Mesothelial cell of epicardium (in vitro differentiated cells): ENCODE measurements at places on chromosomes 2 and 18.

- DNase-seq = no peak
Observed at GRCh38 chr2:192775459-192776262, 580.9 kb upstream of the TMEFF2 start.

DNA sequence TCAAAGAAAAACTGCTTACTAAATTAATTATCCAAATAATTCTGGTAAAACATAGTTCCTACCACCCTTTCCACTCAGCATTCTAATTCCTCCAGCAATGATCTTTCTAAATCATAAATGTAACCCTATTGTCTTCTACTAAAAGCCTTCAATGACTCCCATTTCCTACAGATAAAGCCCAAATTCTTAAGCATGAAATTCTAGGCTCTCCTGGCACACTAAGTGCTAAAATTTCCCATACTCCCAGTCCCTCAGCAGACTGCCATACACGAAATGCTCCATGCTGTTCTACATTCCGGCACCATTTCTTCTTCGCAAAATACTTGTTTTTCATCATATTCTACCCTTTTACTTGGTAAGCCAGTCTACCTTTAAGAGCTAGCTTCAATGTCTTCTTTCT lies 96.9 kb downstream of the CHN1 start:
- DNase-seq = no peak

DNA sequence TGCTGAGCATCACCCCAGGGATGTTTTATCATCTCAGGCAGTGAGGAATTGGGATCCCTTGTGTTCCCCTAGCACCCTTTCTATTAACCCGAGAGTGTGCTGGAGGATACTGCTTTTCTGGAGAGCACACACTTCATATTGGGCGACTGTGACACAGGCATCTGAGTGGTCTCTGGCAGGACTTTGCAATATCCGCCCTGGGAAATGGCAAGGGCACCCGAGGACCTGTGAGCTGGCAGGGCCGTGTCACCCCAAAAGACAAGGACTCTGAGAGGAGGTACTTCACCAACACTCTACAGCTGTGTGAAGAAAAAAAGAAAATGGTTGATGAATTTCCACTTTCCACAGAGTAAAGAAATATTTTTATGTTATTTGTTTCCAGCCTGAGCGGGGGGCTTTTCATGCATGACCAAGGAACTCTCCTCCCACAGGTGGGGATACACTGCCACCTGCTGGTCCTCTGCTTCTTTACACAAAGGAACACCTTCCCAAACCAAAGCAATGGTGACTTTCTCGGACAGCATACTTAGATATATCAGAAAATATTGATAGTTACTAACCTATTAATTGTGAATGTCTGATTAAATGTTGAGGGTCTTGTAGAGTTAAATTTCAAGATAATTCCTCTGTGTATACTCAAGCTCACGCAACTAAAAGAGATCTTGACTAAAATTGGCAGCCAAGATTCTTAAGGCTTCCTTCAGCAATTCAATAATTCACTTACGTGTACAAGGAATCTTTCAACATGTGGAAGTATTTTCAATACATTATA lies 45.9 kb upstream of the REG3G start:
- peak; percentile 56 for DNase-seq

DNA sequence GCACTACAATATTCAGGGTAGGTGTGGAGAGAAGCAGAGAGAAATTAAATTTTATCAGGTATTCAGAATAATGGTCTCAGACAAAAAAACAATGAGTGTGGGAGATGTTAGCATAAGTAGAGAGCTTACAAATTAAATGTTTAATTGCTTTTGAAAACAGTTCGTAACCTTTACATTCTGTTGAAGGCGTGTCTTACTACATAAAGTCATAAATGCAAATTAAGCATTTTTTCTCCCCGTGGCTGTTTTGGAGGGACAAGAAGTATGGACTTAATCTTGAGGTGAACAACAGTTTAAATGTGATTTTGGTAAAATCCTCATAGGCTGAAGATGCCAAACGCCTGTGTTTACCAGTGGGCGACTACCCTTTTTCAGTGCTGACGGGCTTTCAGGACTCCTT lies 55.8 kb downstream of the OXER1 start:
- DNase-seq = no peak

DNA sequence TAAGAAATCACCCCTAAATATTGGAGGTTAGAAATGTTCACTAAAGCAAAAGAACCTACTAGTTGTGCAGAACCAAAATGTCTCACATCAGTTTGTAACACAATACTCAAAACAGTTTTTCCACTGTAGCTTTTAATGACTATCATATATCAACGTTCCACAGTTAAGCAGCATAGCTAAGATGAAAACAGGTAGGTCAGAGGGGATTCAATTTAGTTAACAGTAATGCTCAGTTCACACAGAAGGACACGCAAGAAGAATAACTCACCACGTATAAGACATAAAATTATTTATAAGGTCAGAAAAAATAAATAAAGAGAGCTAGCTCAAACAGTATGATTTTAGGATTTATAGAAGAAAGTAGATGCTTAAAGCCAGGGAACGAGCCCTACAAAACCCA lies 118.9 kb upstream of the CCDC150 start:
- no peak for DNase-seq

GRCh38 chr2:29218071-29218470 lies 102.9 kb downstream of the CLIP4 start:
- no peak for DNase-seq

- no peak for DNase-seq
Observed at GRCh38 chr2:191929288-191929687, 82.4 kb upstream of the CAVIN2 start.

DNA sequence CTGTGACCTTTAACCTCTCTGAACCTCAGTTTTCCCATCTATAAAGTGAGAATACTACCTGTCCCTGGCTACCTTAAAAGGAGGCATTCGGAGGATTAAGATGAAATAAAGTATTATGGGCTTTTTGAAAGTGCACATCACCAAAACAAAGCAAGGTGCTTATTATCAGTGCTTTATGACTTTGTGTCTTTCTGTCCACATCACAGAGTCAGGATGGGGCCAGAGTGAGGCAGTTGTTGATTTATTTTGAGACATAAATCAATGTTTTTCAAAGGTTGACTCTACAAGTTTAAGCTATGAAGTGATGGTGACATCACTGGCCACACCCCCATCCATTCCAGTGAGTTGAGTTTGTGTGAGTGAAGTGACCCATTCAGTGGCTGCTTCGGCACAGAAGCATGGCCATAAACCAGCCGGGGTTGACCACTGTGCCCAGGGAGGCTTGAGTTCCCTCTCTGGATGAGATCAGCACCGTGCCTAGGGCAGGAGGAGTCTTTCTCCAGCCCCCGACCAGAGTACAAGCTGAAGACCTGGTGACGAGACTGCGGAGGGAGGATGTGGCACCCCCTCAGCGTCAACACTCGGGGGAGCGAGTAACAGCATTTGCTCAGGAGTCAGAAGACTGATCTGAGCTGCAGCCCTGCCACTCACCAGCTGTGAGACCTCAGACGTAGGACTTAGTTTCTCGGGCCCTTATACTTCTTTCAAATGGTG lies 89.0 kb upstream of the PPP1CB start:
- no peak for DNase-seq

DNA sequence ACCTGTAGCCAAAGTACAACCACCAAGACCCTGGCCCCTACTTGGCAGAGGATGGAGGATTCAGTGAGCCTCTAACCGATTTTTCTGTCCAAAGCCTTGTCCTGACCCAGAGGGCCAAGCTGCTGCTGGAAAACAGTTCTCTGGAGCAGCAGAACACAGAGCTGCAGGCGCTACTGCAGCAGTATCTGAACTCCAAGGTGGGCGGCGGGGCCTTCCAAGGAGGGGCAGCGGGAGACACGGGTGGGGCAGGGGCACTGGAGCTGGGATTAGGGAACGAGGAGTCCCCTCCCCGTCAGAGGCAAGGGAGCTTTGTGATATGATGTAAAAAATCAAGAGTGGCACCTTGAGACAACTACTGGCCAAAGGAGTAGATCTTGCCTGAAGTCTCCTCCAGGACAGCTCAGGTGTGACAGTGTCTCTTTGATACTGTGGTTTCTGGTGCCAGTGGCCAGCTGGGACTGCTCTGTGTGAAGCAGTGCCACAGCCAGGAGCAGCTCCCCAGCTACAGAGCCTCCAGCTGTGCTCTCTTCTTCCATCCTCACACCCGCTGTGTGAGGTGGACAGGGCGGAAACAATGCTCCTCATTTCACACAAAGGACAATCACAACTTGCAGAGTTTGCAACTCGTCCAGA lies 22.8 kb downstream of the OTOF start:
- no peak for DNase-seq

DNA sequence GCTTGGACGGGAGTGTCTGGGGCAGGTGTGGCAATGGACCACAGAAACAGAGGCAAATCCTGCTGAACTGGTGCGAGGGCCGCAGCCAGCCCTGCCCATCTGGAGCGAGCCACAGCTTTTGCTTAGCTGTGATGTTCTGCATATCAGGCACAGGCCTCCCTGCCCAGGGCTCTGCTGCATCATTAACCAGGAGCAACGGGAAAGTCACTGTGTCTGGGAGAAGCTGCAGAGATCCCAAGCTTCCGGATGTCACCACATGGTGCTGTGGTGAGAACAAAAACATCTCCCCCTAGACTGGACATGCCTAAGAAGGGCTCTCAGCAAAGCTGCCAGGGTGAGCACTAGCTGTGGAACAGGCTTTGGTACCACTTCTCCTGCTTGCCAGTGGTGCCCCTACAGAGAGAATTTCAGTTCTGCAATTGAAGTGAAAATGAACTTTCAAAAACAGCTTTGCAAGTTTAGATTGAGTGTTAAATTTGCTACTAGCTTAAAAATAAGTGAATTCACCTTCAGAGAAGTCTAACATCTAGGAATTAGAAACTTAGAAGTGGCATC lies 172.9 kb upstream of the MYT1L start:
- DNase-seq = no peak

DNA sequence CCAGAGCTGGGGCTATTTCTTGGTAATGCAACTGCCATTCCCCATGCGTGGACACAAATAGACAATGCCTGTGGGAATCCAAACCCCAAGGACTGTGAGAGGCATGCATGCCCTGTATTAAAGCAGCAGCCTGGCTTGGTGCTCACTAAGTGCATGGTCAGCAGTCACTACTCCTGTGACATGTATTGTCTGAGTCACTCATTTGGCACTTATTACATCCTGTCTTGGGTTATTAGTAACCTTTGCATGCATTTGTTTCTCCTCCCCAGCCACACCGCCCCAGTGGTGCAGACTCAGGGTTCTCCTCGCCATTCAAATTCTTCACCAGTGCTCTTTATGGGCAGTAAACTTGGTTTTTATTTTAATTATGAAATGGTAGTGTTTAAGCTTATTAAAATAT lies 30.2 kb downstream of the PRKCE start:
- no peak for DNase-seq

GRCh38 chr18:36158266-36158867 lies 28.7 kb downstream of the ELP2 start:
- DNase-seq = no peak

DNA sequence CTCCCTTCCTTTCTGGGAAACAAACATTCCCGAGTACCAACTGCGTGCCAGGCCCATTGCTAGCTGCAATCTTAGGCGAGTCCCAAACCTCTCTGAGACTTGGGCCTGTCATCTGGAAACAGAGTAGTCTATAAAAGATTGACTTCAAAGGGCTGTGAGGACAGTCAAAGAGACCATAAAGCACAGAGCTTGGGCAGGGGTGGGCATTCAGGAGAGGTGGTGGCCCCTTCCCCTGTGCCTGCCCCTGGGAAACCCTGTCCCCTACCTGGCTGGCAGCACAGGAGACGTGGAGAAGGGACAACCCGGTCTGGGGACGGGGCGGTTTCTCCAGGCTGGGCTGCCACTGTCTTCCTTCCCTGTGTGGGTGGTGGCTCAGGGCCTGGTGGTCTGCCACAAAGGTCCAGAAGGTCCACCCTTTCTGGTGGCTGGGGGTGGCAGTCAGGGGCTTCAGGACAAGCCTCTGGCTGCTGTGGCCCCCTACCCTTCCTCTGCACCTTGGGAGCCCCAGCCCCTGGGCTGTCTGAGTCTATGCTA lies 33.9 kb upstream of the FOSL2 start:
- DNase-seq = no peak

- DNase-seq = no peak
Observed at GRCh38 chr18:9542924-9543323, 67.6 kb downstream of the RALBP1 start.

DNA sequence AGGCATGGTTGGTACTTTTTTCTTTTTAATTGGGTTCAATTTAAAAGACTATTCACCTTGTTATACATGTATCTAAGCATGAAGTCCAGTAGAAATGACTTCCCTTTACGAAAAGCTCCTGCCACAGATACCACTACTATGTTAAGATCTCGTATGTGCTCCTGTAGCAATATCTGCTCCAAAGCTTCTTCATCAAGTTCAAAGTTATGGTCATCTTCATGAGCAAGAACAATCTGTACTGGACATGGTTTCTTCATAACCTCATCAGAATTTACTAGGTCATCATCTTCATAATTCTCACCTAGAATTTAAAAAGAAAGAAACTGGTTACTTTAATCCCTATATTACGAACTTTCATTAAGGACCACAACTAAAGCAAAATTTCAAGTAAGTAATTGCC lies 33.9 kb downstream of the ATL2 start:
- no peak for DNase-seq

DNA sequence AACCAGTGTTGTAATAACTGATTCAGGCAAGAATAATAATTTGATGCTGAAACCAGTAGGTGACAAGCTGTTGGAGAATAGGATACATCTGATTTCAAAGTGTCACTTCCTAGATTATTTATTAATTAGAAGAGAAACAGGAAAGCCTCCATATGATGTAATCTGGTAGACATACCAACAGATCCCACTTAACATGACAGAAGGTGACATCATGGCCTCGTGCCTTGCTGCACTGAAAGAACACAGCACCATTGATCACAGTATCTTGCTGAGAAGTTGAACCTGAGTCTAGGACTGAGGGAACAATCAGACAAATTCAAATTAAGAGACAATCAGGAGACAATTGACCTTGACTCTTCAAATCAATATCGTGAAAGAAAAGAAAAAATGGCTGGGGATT lies 131.6 kb upstream of the DLGAP1 start:
- no peak for DNase-seq

- DNase-seq = no peak
Observed at GRCh38 chr2:155905657-155906056, 426.9 kb downstream of the NR4A2 start.

- DNase-seq = no peak
Observed at GRCh38 chr2:9310798-9311197, 104.2 kb downstream of the ASAP2 start.

- no peak for DNase-seq
Observed at GRCh38 chr18:32328379-32328778, 138.5 kb downstream of the MEP1B start.

GRCh38 chr2:205484764-205485163 lies 197.5 kb upstream of the NRP2 start:
- no peak for DNase-seq

- no peak for DNase-seq
Observed at GRCh38 chr18:4384932-4385331, 70.2 kb downstream of the DLGAP1 start.

DNA sequence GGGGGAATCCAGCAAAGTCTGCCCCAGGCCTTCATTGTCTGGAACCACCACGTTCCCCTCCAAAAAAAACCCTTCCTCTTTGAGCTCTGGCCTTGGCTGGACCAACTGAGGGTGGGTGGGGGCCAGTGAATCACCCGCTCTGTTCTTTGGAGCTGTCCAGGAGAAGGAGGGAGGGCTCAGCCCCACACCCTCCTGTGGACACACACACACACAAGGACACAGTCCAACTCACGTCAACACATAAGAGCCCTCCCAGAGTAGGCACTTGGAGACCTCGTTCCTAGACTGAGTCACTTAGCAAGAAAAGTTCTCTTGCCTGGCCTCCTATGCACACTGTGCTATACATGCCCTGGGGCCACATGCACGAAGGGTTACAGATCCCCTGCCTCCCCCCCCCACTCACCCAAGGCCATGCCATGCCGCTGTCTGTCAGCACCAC lies 1.2 kb upstream of the TNS1 start:
- no peak for DNase-seq

- no peak for DNase-seq
Observed at GRCh38 chr2:207141386-207141785, 24.4 kb downstream of the KLF7 start.
